ENCODE measurements at places on chromosomes 12 and 14. TPM values are rescaled to one million over a fixed set of nuclear protein-coding genes. Genes with fewer than 3 reads are reported as not detected.

Gene ALDH1L2
- 40.1 TPM for total RNA-seq

Gene BLOC1S1
- 115 TPM for total RNA-seq

Gene SPX
- 0.23 TPM for total RNA-seq

Gene ATP2A2
- 74.4 TPM for total RNA-seq

Gene PTPN21
- total RNA-seq = 8.0 TPM

Gene NUMB
- total RNA-seq = 35.3 TPM

Gene SLC25A21
- total RNA-seq = not detected

Gene CELA1
- not detected for total RNA-seq

Gene DHRS2
- total RNA-seq = 0.08 TPM

Gene TMEM121
- total RNA-seq = 13.6 TPM

Gene HCFC2
- 19.8 TPM for total RNA-seq

Gene CRIP2
- 148 TPM for total RNA-seq

Gene TTC6
- not detected for total RNA-seq

Gene KCNA1
- not detected for total RNA-seq

Gene ZNF385A
- 0.35 TPM for total RNA-seq

Gene ANO2
- total RNA-seq = not detected

Gene TAS2R20
- 1.9 TPM for total RNA-seq

Gene TMX1
- 29.8 TPM for total RNA-seq

Gene CDKL1
- total RNA-seq = 3.2 TPM

Gene STYX
- 13.2 TPM for total RNA-seq

Gene CLEC2D
- 0.60 TPM for total RNA-seq

Gene AMN
- 0.23 TPM for total RNA-seq

Gene HNF1A
- not detected for total RNA-seq

Gene PCED1B
- total RNA-seq = 1.2 TPM

Gene AP1G2
- 6.5 TPM for total RNA-seq

Gene OTUB2
- 1.5 TPM for total RNA-seq

Gene TMEM30B
- total RNA-seq = 0.08 TPM

Gene PSME1
- total RNA-seq = 80.6 TPM

Data from smooth muscle cell of the coronary artery (primary cell).